Hematopoietic multipotent progenitor cell treated with erythropoietin and hydrocortisone succinate and interleukin-3 and kit ligand, for 8 days (in vitro differentiated cells): ENCODE measurements at places on chromosomes 16 and 17.

DNA sequence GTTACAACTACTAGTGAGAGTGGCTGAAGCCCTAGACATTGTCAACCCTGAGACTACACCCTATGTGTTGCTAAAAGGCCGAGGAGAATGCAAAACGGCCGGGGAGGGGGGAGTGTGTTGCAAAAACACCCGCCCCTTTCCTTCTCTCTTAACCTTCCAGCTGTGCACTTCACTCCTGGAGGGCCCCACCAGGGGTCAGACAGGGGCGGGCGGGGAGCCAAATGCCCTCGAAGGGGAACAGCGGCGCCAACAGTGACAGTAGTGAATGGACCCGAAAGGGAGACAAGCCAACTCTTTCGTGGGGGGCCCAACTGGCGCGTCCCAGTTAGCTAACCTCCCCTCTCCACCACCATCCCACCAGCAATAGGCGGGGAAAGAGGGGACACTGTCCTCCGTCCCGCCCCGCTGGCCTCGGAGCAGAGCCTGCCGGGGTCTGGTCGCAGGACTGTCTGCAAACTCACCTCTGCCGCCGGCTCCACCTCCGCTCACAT is 352 bp downstream of the MARF1 start:
- peak; percentile 90 for DNase-seq

GRCh38 chr16:71565812-71566700 is 10.8 kb downstream of the TAT start:
- peak; percentile 31 for DNase-seq

- DNase-seq: no peak
Observed at GRCh38 chr17:38443356-38444031, 15.2 kb downstream of the ARHGAP23 start.

- DNase-seq: no peak
Observed at GRCh38 chr16:13997933-13998332, 73.2 kb upstream of the MRTFB start.

DNA sequence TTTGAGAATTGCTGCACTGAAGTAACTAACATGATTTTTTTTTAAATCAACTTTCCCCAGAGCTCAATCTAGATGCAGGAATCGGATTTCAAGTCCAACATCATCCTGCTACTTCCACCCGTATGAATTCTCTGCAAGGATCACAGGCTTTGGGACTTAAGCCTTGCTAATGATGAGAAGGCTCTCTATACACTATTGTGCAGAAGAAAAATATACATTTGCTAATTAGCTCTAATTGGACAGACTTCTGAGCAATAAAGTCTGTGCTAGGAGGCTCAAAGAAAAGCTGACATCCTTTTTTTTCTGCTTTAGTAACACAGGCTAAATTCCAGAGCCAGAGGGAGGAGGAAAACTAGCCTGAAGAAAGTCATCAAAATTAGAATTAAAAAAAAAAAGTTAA is 433.6 kb downstream of the PMP22 start:
- no peak for DNase-seq

DNA sequence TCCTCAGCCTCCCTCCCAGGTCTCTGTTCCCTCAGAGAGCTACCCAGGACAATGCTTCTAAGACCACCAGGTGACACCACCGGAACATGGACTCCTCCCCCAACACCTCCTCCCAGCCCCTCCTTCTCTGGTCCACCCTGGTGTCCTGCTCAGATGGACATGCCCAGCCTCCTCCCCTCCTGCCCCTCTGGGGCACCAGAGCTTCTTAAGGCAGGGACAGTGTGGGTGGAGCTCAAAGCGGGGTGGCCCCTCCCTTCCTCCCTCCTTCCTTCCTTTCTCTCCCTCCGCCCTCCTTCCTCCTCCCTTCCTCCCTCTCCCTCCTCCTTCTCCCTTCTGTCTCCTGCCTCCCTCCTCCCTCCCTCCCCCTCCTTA is 22.7 kb downstream of the TRPV3 start:
- peak; percentile 48 for DNase-seq

DNA sequence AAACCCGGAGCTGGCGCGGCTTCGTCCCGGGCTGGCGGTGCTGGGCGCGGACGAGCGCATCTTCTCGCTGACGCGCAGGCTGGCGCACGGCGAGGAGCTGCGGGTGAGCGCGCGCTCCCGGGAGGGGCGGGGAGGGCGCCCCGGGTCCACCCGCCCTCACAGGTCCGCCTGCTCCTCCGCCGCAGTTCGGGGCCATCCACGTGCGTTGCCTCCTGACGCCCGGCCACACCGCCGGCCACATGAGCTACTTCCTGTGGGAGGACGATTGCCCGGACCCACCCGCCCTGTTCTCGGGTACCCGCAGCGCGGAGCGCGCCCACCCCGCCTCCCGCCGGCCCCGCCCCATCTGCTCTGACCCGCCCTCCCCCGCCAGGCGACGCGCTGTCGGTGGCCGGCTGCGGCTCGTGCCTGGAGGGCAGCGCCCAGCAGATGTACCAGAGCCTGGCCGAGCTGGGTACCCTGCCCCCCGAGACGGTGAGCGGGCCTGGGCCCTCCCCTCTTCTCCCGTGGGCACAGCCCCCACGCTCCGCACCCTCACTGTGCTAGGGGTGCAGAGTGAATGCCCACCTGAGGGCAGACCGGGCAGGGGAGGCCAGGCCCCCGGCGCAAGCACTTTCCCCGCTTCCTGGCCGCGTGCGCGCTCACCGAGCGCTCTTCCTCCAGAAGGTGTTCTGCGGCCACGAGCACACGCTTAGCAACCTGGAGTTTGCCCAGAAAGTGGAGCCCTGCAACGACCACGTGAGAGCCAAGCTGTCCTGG is 1.4 kb downstream of the HAGHL start:
- DNase-seq: peak; percentile 88

DNA sequence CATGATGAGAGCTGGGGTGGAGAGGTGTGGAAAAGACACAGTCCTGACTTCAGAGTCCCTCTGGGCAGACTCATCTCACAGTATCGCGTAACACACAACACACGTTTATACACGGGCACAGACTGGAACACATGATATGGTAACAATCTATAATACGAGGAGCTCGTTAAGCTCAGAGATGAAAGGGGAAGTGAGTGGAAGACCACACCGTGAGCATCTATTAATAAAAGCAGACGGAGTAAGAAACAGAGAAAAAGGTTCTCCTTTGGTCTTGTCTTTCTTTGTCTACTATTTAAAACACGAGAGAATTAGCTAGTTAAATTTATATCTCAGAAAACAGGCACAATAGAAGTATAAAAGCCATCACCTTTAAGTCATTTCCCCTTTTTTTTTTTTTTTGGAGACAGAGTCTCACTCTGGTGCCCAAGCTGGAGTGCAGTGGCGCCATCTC is 13.5 kb downstream of the ANKRD11 start:
- DNase-seq: peak; percentile 38

GRCh38 chr17:54900457-54901229 is at the start of gene TOM1L1:
TSS of gene TOM1L1 (plus strand) at chr17:54900852. CDS start at chr17:54900866, 14 bp downstream.
- DNase-seq: peak; percentile 72

DNA sequence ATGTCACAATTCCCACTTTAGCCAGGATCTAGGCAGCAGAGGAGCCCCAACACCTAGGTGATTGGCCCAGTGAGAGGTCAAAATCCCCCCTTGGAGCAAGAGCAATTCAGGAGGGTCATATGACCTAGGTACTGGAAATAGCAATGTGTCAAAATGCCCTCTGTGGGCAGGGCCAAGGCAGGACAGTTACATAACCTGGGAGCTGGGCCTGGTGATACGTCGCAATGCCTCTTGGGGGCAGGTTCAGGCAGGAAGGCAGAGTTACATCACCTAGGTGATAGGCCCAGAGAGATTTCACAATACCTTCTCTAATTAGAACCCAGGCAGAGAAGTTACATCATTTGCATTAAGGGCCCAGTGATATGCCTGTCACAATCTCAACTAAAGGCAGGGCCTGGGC is 1906.3 kb downstream of the TP53TG3F start:
- no peak for DNase-seq

DNA sequence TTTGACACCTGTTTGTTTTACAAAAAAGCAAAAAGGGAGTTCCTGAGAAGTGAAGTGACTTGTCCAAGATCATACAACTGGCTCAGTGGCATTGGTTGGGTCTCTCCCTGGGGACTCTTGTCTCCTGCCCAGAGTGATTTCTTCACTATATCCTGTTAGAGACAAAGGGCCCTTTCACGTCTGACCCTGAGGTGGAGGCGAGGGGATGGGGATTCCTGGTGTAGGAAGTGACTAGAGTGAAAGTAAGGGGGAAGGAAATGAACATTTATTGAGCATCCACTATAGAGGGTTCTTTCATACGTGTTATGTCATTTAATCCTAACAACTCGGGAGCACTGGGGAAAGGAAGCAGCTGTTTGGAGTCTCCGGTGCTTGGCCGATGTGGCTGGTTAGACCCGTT is 9.0 kb downstream of the ITGB3 start:
- no peak for DNase-seq

- DNase-seq: no peak
Observed at GRCh38 chr17:83109793-83110645, 30.6 kb downstream of the METRNL start.

- DNase-seq: no peak
Observed at GRCh38 chr17:1712271-1712670, 2.1 kb upstream of the TLCD2 start.

- no peak for DNase-seq
Observed at GRCh38 chr16:64455275-64455674, 666.6 kb downstream of the CDH11 start.

- DNase-seq: peak; percentile 89
Observed at GRCh38 chr17:75036643-75037268, 10.0 kb downstream of the ATP5PD start.

- peak; percentile 6 for DNase-seq
Observed at GRCh38 chr16:24409045-24409444, 130.3 kb upstream of the RBBP6 start.

- no peak for DNase-seq
Observed at GRCh38 chr16:48113001-48113400, 42.8 kb downstream of the ABCC12 start.

GRCh38 chr16:66419527-66419926 is 7.6 kb upstream of the BEAN1 start:
- DNase-seq: no peak

GRCh38 chr16:19014461-19014860 is 30.7 kb downstream of the TMC7 start:
- DNase-seq: no peak

DNA sequence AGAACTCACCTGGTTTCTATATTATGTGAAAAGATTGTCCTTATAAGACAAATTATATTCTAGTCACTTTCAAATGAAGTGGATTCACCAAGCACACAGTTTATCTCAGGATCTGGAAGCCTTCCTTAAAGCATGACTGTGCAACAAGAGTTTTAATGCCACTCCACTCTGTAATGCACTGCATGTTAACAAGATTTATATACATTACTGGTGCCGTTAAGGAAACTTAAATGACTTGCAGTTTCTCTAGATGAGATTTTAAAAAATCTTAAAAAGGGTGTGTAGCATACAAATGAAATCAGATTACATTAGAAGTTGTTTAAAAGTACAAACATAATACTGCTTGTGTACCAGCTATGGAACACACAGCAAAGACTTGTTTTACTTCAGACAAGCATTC is 150.8 kb downstream of the SNX11 start:
- no peak for DNase-seq

DNA sequence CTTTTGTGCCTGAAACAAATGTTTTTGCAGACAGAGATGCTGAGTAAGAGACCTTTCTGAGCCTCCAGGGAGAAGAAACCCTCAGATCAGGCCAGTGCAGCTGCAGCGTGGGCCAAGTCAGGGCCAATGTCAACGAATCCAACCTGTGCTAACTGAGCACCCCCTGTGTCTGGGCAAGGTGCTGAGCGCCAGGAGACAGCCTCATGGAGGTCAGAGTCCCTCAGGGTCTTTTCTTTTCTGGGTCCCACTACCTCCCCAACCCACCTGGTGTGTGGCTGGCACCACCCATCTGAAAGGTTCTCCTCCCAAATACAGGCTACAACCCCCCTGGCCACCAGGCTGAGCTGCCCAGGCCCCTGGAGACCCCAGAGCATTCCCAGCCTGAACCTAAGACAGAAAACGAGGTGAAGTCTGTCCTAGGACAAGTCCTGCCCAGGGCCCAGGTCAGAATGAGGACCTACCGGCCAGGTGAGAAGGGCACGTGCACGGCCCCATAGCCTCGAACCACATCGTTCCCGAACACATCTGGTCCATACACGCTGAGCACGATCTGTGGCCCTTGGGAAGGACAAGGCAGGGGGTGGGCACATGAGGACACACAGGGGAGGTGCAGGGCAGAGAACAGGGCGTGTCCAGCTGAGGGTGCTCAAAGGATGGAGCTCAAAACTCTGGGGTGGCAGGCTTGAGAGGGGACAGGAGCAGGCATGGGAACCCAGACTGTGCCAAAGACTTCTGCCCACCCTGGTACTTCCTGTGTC is 15.0 kb downstream of the B9D1 start:
- DNase-seq: no peak

DNA sequence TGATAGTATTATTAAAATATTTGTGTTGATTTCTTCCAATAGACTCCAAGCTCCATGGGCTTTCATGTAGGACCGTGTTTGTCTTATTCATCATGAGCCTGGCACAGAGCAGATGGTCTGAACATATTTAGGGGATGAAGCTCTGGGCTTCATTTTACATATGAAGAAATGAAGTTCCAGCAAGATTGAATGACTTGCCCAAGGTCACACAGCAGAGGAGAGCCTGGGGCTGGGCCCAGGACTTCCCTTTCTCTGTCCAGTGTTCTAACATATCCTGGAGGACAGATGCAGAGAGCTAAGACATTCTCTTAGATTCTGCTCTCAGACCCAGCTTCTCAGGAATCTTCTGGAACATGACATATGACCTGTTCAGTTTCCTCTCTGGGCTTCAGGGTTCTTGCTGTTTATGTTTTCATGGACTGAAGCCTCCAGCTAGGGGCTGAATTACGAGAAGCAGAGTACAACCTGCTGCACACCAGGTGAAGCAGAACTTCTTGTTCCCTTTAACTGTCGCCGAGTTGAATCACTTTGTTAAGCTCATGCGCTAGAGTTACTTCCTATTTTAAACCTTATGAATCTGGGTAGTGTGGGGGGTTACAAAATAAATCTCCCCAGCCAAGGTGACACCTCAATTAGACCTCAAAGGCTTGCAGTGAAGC is 53.6 kb downstream of the GPRC5B start:
- no peak for DNase-seq

DNA sequence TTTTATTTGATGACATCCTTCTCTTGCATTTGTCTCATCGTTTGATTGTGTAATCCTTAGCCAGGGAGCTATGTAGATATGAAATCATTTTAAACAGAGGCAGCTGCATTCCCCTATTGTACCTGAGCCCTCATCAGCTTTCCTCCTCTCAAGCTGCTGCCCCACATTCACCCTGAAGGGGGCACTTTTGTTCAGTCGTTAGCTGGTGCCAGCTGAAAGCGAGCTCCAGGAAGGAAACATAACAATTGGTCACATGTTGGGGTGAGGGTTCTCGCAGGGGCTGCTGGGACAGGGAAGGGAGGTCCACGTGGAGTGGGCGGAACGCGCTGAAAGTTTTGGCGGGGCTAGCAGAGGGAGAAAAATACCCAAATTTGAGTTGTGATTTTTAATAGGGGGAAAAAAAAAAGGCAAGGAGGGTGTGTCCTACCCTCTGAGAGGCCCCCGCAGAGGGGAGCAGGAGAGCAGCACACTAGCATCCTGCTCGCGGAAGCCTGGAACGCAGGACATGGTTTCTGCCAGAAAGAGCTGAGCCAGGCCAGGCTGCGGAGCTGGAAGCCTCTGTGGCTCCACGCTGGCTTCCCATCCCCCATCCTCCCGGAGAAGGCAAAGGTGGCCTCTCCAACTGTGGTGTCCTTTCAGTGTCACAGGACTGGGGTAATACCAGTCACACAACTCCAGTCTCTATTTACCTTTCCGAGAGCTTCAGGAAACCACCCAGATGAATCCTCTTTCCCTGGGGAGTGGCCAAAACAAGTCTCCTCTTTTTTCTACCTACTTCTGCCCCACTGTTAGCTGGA is 8.5 kb upstream of the MSL1 start:
- peak; percentile 98 for DNase-seq
